ENCODE measurements at places on chromosomes 3 and 15.

DNA sequence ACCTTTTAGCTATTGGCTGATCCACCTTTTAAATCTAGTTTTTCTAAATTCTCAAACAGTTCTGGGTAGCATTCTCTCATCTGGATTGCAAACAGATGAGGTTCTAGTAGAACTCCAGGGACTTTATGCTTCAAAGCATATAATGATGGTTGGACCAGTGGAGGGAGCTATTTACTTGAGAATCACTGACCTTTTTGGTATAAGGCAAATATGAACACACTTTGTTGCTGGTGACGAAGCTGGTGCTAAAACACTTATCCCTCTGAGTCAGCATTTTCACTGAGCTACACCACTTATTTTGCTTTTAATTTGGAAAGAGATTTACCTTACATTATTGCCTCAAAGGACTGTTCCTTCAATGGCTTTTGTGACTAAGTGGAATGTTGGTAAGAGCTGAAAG lies 58.6 kb upstream of the SLITRK3 start:
- DNase-seq, result peak; percentile 26

DNA sequence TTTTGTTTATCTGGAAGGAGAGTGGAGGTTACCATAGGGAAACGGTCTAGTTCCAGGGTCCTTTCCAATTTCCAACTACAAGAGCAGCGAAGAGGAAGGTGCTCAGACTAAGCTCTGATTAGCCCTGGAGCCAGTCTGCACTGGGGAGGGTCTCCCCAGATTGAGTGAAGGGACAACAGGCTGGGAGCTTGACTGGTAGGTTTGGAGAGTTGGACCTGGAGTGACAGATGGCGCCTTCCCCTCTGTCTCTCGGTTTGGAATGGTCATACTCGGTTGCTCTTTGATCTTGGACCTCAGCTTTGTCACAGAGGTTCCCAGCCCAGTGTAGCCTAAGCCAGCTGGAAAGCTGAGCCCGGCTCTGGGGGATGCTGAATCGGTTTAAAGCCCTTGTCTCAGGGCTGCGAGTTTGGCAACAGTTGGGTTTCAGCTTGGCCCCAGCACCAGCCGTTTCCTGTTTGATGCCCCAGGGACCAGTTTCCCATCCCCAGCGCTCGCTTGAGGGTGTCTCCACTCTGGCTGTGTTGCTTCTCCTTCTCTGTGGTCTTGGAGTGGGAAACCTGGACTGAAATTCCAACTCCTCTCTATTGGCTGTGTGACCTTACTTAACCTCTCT lies 53.1 kb upstream of the ULK4 start:
- peak; percentile 70 for DNase-seq

DNA sequence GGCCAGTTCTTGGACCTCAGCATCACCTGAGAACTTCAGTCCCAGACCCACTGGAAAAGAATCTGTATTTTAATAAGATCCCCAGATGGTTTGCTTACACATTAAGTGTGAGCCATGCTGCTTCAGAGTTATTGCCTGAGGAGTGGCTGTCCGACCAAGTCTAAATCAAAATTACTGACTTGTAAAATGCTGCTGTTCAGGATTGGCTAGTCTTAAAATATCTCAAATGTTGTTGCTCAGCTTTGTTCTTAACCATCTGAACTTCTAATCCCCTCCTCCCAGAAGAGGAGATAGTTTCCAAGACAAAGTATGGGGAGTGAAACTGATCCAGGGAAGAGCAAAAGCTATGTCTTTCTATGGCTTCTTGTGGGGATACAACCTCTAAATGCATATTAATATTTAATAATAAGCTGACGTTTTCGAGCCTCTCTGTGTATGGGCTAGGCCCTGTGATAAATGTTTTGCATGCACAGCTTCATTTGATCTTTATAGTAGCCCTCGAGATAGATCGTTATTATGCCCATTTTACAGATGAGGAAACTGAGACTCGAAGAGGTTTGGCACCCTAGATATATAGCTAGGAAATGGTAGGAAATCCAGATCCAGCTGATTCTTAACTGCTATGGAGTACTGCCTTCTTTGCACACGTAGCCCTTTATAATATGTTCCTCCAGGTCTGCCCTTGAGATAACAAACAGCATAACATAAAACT lies 52.2 kb downstream of the DNASE1L3 start:
- no peak for DNase-seq

- DNase-seq, result no peak
Observed at GRCh38 chr3:185309302-185309701, 53.6 kb upstream of the MAP3K13 start.

DNA sequence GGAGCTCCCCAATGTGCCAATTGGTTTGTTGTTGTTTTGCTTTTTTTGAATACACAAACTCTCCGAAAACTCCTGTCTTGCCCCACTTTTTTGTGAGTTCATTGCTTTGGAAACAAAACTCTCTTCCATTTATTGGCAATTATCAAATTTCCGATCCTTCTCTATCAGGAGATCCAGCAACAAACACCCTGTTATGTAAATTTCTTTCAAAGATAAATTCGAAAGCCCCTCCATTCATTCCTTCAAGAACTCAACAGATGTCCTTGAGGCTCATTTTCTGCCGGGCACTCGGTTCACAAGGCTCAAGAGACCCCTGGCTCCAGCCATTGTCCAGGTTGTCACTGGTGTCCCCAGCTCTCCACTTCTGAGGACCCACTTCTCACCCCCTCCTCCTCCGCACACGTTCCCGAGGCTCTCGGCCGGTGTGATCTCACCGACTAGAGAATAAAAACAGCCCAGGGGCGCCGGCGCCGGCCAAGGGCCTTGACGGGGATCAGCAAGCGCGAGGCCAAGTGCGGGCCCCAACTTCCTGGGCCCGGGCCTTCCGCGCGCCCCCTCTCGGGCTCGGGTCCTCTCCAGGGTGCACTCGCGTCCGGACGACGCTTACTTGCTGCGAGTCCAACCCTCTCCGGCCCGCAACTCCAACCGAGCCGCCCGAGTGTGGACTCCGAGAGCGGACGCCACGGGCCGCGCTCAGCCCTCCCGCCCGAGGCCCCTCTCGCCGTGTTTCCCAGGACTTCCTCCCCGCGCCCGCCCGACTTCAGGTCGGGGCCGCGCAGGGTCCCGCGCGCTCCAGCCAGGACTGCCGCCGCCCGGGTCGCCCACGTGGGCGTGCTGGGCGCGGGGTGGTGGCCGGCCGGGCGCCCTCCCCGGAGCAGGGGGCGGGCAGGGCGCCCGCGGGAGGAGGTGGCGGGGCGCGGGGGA lies 533 bp upstream of the SMAD3 start:
- no peak for DNase-seq

GRCh38 chr15:70099967-70100473 lies 2.3 kb upstream of the TLE3 start:
- DNase-seq, result no peak

- DNase-seq, result no peak
Observed at GRCh38 chr15:45326280-45326679, 52.1 kb downstream of the GATM start.

DNA sequence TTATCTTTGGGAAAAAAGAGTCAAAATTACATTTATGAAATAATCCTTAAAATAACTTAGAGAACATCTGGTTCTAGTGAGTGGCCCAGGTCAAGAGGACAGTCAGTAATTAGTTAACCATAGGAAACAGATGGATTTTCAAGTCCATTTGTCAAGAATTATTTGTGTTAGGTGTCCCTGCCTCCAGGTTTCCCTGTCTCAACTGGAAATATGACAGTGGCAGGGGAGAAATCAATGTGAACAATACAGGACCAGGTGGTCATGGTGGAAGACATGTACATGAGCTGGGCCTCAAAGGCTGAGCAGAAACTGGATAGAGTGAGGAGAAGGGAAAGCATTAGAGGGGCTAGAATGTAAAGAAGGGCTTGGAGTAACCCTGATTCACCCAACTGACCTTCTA lies 372.6 kb downstream of the VPS13C start:
- no peak for DNase-seq

- DNase-seq, result no peak
Observed at GRCh38 chr3:131047582-131047981, 20.9 kb downstream of the NEK11 start.

DNA sequence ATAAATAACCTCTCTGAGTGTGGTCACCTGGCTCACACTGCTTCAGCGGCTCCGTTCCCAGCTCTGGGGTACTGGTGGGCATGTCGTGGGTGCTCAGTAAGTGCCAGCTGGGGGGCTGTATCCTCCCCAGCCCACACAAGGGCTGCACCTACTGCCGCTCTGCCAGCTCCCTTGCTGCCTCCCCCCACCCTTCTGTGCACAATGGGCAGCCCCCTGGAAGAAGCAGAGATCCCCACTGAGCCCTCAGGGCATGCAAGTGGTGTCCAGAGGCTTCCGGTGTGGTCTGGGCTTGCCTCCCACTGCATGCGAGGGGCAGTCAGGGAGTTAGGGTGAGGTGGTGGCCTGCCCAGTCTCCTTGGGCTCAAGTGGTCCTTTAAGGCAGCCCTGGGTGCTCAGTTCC lies 58.3 kb upstream of the TRPM1 start:
- DNase-seq, result no peak

DNA sequence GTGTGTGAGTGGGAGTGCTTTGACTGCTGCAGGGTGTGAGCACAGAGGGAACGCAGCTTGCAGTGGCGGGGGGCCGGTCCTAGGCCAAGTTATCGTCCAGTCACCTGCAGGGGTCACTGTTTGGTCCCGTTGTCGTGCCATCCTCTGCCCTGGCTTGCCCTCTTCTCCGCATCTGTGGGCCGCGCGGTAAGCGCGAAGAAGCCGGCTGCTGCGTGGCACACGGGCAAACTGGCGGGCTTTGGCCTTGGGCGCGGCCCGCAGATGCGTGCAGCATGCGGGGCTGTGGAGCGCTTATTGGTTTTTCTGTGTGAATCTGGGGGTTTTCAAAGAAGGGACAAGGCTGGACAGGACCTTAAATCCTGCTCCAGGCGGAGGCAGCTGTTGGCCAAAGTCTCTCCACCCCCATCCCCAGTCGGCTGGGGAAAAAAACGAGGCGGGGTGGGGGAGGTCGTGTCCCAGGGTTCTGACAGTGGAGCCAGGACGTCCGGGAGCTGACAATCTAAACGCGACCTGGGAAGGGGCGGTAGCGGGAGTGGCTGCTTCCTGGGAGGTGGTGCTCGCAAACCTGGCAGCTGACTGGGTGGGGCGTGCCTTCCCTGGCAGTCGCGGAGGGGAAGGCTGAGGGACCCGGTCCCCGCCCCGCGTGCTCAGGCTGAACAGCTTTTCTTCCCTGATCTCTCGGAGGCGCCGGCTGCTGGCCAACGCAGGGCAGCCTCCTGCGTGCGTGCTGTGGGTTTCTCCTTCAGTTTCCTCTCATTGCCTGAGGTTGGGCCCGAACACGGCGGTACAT lies 39.7 kb upstream of the VEPH1 start:
- peak; percentile 87 for DNase-seq

DNA sequence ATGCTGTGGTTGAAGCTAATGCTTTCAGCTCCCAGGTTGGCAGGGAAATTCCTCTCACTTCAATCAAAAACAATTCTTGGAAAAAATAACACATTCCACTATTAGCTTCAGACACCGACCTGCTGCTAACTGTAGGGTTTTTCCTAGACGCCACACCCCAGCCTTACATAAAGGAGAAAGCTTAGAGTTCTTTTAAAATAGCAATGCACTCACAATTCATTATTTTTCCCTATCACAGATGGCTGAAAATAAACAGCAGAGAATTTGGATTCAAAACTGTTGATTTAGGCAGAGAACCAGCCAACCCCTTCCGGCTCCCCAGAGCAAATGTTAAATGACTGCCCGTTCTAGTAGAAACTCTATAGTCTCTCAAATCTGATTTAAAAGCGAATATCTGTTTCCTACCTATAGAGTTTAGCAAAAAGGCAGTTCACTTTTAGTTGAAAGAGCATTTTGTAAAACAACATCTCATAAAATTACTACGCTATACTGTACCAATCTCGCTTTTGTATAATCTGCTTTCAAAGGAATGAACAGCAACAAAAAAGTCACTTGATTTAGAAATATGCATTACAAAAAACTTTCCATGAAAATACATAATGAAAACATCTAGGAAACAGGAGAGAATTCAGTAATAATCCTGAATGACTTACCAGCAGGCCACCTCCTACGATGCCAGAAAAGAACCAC lies 586 bp downstream of the TM4SF1 start:
- DNase-seq, result no peak

- DNase-seq, result peak; percentile 47
Observed at GRCh38 chr3:64209866-64210621, 15.2 kb downstream of the PRICKLE2 start.

GRCh38 chr3:127788451-127788909 lies 33.8 kb downstream of the MGLL start:
- no peak for DNase-seq

- no peak for DNase-seq
Observed at GRCh38 chr3:41997702-41998550, 36.0 kb upstream of the ULK4 start.

DNA sequence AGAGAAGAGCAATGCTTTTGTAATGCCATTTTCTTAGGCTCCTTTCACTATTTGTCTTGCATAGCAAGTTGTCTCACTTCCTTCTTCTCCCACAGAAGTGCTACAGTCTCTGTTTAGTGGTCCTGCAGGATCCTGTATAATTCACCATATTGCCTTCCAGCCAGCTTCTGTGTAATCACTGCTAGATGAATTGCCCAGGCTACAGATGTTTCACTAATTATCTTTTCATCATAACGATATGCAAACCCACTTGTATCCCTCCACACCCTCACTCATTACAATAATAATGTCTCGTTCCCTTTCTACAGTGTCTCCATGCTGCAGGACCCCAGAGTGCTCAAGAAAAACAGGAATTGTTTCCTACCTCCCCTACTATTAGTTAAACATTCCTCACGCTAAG lies 402.9 kb downstream of the TBL1XR1 start:
- DNase-seq, result no peak
